Fibroblast of skin of left quadriceps (primary cell): ENCODE measurements at places on chromosomes 13 and 19.
A peak's percentile ranks its signal among the peaks of the same experiment; 100 is the strongest.

GRCh38 chr19:48381178-48381950, 10.0 kb downstream of the KDELR1 start:
- no peak for DNase-seq

- no peak for DNase-seq
Observed at GRCh38 chr19:48739404-48740163, 826 bp downstream of the RASIP1 start.

GRCh38 chr19:48695743-48696352, at the start of gene FUT2:
TSS of gene FUT2 (plus strand) at chr19:48695971. CDS start at chr19:48702957, 6,986 bp downstream.
- DNase-seq, result no peak

GRCh38 chr19:14160017-14160703, 23.8 kb upstream of the ASF1B start:
- DNase-seq, result no peak

- peak; percentile 96 for DNase-seq
Observed at GRCh38 chr13:51643105-51643881, 59.0 kb downstream of the WDFY2 start.

- no peak for DNase-seq
Observed at GRCh38 chr13:47252627-47253026, 355.8 kb upstream of the HTR2A start.

DNA sequence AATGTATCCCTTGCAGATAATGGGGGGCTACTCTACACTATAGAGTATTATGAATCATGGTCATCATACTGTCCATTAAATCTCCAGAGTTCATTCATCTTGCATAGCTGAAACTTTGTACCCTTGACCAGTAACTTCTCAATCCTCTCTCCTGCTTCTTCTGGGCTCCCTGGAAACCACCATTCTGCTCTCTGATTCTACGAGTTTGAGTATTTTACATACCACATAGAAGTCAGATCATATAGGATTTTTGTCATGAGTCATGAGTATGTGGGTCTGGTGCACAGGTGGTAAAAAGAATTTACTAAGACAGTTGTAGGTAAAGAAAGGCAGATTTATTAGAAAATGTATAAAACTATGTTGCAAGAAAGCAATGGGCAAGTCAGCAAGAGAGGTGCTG, 41.9 kb downstream of the WTIP start:
- no peak for DNase-seq
